NCI-H526 (cell line): ENCODE measurements at places on chromosomes 7 and 10.
A peak's percentile ranks its signal among the peaks of the same experiment; 100 is the strongest.

DNA sequence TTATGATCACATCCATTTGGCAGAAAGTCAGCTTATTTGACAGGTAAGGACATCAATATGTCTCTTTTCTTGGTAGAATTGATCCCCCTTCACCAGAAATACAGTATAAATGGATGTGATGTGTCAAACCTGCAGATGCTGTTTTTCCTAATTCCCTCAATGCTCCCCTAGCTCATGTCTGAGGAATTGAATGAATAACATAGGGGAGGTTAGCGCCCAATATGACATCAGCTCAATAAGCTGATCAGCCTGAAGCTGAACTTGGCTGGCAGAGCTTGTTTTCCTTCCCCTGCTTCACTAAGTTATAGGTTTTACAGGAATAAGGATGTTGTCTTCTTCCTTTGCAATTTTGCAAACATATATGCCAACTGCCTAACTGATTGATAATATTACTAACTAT is 132.5 kb downstream of the REEP3 start:
- DNase-seq: no peak

DNA sequence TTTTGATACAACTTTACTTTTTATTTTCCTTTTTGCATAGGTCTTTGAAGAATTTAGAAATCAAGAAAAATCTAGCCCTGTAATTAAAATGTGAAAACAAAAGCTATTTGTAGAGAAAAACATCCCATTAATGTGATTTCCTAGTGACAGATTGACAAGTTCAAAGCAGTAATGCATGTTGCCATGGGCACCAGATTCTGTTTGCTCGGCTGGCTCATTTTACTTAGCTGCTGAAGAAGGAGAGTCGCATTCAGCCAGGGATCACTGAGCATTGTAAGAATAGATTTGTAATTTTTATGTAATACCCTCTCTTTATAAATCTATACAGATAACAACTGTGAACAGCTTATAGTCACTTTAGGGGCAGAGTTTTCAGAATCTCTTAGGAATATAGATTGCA is 28.5 kb downstream of the DNAJB9 start:
- peak; percentile 54 for DNase-seq

DNA sequence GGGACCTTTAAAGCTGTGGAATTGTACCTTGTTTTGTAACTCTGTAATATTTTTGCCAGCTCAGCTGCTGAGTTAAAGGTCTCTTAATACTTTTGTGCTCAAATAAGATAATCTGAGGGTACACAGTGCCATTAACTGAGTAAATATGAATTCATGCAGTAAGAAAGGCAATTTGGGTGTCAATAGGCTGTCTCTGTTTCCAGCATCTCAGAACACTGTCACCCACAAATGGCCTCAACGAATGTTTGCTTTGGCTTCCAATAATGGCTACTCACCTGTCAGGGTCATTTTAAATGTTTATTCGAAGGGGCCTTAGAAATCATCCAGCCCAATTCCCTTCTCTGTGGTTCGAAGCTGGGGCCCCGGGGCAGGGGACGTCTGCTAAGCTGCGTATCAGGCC is 225.4 kb downstream of the ZMYND11 start:
- no peak for DNase-seq

GRCh38 chr10:6916601-6917000 is 336.5 kb upstream of the PRKCQ start:
- DNase-seq: no peak

DNA sequence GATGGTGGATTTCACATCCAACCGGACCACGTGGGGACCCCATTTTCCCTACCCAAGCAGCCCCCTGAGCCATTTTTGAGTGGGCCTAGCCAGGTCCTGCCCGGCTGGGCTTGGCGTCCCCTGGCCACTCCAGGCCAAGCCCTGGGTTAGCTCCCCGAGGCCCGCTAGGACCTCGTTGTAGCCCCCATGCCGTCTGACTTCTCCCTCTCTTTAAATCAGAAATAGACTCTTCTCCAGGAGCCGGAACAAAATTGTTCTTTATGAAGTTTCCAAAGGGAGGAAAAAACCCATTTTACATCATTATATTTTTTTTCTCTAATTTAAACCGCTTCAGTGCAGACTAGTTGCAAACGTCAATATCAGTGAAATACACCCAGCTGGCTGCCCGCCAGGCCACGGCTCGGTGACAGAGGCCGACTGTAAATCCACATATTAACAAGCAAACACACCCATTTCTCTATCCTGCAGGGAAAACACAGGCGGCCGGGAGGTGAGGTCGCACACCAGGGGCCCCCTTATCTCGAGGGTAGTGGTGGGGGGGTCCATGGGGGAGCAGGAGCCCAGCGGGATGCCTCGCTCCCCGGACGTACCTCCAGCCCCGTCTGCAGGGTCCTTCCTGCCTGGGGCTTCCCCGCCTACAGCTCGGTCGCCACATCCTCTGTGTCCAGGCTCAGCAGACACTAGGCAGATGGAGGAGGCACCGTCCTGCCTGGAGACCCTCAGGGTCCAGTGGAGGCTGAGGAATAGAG is 72.7 kb downstream of the ELFN1 start:
- peak; percentile 28 for DNase-seq

- no peak for DNase-seq
Observed at GRCh38 chr10:76191336-76191735, 759.9 kb downstream of the LRMDA start.

- peak; percentile 36 for DNase-seq
Observed at GRCh38 chr7:4753598-4754432, 21.6 kb upstream of the AP5Z1 start.

GRCh38 chr10:59016043-59016442 is 160.4 kb upstream of the PHYHIPL start:
- no peak for DNase-seq

DNA sequence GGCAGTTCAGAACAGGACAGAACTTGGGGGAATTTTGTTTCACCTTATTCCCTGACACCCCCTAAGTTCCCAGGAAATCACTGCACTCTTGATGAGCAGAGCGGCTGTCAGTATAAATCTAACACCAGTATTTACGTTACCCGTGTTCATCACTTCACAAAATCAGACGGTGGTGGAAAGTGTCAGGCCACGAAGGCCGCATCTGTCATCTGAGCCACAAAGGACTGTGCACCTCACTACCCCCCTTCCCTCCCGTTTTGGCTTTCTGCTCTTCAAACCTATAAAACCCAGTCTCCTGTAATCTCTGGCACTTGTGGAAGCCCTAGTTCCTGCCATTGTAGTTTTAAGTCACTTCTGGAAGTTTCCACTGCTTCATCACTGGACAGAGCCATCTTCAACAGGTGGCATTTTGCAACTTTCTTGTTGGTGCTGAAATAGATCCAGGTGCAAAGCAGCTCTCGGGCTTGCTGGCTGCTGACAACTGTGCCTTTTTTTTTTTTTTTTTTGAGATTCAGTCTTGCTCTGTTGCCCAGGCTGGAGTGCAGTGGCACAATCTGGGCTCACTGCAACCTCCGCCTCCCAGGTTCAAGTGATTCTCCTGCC is 9.5 kb downstream of the ZFAND2A start:
- DNase-seq: no peak

DNA sequence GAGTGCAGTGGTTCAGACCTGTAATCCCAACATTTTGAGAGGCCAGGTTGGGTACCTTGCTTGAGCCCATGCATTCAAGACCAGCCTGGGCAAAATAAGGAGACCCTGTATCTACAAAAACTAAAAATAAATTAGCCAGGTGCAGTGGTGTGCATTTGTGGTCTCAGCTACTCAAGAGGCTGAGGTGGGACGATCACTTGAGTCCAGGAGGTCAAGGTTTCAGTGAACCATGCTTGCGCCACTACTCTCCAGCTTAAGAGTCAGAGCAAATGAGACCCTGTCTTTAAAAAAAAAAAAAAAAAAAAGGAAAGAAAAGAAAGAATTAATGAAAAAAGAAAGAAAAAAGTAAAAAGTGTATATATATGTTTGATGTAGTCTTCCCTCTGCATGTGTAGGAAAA is 24.7 kb downstream of the MICU1 start:
- DNase-seq: no peak

- DNase-seq: no peak
Observed at GRCh38 chr10:110710621-110711020, 66.5 kb downstream of the RBM20 start.

DNA sequence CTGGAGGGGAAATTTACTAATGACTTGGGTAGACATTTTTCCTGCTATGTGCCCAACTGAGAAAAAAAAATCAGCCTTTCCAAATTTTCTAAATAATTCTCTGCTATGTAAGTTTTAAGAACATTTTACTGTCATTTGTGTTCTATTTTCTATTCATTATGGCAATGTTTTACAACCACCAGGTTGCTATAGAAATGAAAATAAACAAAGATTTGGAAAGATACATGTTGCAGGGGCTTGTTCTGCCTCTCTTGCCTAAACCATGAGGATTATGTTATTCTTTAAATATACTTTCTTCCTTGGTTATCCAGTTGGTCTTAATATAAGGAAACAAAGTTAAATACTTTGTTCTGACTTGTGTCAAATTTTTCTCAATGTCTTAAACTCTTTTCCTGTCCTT is 257.2 kb downstream of the TWIST1 start:
- no peak for DNase-seq

DNA sequence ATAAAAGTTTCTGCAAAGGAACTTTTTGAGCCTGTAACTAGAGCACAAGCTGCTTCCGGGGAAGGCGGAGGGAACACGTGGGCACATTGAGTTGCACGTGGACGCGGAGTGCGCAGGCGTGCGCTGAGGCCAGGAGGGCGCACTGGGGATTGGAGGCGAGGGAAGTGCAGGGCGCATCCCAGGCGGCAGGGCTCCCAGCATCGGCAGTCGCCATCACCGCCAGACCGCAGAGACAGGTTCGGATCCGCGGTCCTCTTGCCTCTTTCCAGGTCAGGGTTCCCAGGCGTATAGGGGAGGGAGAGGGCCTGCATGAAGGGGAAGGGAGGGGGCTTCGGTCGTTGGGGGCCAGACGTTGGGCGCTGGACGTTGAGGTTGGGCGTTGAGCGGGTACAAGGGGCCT is at the start of gene TDRD1:
Gene TDRD1 (plus strand): TSS at position 206 of the 400 bp plus-strand sequence. CDS start 8,479 bp downstream, outside the sequence.
- DNase-seq: no peak

- DNase-seq: no peak
Observed at GRCh38 chr10:80964955-80965614, 427.4 kb downstream of the SH2D4B start.

DNA sequence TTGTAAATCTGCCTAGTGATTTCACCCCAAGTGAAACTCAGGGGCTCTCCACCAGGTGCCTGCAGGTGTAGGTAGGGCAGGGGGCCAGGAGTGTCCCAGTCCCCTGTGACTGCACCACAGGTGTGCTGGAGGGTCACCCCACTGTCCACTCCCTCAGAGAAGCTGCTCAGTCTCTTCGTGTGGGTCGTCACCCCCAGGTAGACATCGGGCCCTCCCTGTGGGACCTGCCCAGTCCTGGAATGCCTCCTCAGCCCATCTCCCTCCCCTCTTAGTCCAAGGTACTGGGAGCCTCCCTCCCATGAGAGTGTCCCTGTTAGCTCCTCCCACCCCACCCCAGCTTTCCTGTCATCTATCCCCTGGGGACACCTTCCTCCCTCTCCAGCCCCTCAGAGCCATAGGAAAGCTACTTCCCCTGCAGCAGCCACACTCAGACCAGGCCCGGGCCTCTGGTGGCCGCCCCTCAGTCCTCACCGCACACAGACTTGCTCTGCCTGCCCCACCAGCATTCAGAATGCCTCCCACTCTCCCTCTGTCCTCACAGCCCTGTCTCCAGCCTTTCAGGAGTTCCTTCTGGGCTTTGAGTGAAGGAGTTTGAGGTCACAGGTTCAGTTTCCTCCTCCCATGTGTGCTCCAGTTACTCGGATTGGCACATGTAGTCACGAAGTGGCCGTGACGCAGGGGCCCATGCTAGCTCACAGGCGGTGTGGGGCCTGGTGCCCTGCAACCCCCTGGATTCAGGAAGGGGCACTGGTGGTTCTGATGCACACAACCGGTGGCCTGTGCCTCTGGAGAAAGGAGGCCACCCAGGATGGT is 5.1 kb downstream of the ALOX5 start:
- DNase-seq: no peak

DNA sequence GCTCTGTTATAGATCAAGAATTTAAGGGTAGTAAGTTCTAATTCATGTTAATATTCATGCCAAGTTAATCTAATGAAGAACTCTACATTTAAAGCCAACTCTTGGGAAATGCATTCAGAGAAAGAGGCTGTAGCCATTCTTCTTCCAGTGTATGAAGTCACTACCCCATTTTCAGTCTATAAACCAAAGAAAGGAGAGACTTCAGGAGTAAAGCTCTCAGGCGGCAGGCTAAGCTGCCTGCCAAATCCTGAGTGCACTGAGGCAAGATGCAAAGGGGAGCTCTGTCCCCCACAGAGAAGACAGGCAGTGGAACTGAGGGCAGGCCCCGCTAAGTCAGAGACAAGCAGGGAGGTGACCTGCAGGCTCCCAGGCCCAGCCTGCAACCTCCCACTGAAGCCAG is 41.5 kb downstream of the SLIT1 start:
- no peak for DNase-seq

GRCh38 chr10:96958071-96958470 is 126.0 kb downstream of the LCOR start:
- DNase-seq: no peak

DNA sequence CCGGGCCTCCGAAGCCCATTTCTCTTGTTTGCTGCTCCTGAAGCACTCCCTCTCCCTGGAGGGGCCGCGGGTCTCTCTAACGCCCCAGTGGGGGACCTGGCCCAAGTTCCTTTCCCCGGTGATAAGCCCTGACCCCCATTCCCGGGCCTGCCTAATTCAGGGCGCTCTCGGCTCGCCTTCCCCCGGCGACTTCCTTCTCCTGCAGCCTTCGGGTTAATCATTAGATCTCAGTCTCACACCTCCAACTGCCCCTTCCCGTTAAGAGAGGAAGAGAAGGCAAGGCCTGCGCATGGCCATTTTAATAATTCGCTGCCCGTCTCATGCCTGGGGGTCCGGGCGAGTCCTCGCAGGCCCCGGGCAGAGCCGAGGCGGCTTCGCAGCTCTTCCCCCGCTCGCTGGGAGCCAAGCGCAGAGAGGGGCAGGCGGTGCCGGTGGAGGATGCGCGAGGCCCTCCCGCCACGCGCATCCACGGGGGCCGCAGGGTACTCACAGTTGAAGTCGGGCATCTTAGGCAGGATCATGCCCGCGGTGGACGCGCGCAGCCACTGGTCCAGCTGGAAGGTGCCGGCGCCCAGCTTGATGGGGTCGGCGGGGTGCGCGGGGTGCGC is 1.2 kb downstream of the MNX1 start:
- DNase-seq: peak; percentile 35

DNA sequence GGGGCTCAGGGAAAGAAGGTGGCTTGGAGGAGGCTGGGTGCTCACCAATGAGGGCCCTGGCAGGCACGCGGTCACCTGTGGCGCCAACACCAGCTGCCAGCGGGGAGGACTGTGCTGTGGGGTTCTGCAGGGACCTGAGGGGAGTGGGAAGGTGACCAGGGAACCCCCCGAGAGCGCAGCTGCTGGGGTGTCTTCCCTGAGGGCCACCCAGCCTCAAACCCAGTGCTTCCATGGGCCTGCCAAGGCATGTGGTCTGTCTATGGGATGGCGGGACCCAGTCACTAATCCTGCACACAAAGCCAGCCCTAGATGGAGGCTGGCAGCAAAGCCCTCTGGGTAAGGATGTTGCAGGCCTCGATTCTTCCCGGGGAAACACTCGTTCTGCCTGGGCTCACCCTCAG is 117.1 kb downstream of the EBF3 start:
- DNase-seq: no peak
